ENCODE measurements at places on chromosomes 1 and 21. TPM values are rescaled to one million over a fixed set of nuclear protein-coding genes. Genes with fewer than 3 reads are reported as not detected.

- no peak for DNase-seq
These were observed 100.9 kb downstream of the PLPPR5 start for GRCh38 chr1:98903726-98904125.

YTHDF2 gene
- 81.8 TPM for total RNA-seq

DNA sequence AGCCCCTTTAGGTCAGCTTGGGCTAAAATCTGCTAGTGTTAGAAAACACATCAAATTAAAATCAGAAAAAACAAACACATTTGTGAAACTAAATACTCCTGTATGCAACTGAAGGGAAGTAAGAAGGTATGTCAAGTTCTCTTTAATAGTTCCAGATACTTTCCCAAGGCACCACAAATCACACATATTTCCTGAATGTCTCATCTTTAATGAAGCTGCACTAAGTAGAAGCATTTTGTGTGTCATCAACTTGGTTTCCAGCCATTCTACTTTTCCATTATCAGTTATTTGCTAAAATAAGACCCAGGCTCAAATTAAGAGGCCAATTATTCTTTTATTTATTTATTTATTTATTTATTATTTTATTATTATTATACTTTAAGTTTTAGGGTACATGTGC lies 34.7 kb downstream of the CRB1 start:
- DNase-seq = no peak

DNA sequence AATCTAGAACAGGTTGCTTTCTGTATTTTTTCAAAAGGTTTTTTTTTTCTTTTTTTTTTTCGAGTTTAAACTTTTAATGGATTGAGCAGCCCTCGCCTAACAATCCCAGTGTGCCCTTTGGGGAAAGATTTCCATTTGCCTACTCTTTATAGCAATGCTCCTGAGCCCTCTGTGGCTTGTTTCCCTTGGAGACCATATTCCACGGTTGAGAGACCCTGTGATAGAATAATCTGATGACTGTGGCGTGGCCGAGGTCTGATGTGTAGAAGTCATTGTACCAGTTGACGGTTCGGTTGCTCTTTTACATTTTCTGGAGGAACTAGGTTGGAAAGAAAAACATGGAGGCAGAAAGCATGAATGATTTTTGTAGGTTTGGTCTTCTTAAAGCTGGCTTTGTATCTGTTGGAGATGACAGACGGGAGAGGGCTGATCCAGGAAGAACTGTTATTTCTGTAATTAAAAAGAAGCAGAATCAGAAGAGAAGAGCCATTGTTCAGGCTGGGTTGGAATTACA lies 305.7 kb upstream of the NRIP1 start:
- DNase-seq = no peak

SLFNL1 gene
- total RNA-seq = 0.12 TPM

CRNN gene
- total RNA-seq = not detected

KCNAB2 gene
- total RNA-seq = 248 TPM

DNA sequence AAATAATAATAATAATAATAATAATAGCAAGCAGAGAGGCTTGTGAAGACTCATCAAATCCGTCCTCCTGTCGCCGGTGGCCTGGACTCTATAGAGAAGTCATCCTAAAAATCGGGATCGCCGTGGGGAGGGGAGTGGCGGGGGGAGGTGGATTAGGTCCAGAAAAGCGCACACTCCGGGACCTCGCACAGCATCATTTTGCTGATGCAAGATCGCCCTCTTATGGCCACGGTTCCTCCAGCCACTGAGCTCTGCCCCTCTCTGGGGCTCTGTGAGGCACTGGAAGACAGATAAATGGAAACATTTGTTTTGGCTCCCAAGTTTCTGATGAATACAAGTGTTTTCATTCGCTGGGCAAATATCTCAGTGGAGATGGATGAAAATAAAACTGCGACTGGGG lies 612.0 kb downstream of the MATN1 start:
- no peak for DNase-seq

- DNase-seq = no peak
These were observed 44.6 kb downstream of the WNT9A start for GRCh38 chr1:227903061-227903521.

GRCh38 chr1:24385160-24385940 lies 28.2 kb downstream of the STPG1 start:
- DNase-seq = peak; percentile 64

DNA sequence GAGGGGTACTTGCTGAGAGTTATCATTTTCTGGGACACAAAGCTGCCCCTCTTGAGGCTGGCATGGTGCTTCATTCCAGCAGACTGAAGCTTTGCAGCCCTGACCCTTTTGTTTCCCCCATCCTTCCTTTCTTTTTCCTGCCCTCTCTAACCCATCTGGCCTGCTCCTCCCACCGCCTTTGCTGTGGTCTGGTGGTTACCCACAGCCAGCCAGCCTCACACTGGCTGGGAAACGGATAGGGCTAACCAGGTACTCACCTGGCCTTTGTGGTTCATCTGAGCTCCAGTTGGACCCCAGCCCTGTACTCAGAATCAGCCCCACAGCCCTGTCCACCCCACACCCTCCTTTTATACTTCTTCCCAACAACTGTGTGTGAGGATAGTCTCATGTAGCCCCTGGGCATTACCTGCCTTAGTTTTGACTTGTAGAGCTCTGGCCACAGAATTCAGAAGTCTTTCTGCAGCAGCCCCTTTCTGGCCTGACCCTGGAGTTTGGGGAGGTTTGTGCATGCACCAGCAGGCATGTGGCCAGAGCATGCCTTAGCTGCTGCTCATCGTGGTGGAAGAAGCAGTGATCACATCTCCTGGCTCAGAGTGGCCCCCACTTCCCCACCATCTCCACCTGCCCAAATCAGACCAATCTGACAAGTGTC lies 138.0 kb downstream of the TRABD2B start:
- DNase-seq = no peak

GRCh38 chr1:24022581-24023361 lies 42.6 kb upstream of the SRSF10 start:
- no peak for DNase-seq

GRCh38 chr1:201042779-201043461 lies 19.4 kb upstream of the KIF21B start:
- DNase-seq = peak; percentile 80

WNT3A gene
- not detected for total RNA-seq

KRTAP10-4 gene
- not detected for total RNA-seq

Data from activated CD8-positive, alpha-beta memory T cell treated with anti-CD3 and anti-CD28 coated beads, Interleukin-2, amount 10 ng/mL, durations not matched to agents 7 days and 5 days (primary cell).